Activated CD4-positive, CD25-positive, alpha-beta regulatory T cell (primary cell): ENCODE measurements at places on chromosomes 1 and 21.
A peak's percentile ranks its signal among the peaks of the same experiment; 100 is the strongest.

GRCh38 chr1:86226204-86226603, 69.6 kb upstream of the COL24A1 start:
- DNase-seq: no peak

GRCh38 chr1:60621368-60621851, 461.0 kb upstream of the NFIA start:
- DNase-seq: no peak

GRCh38 chr1:185155600-185156287, 1.0 kb downstream of the TRMT1L start:
- DNase-seq: no peak

GRCh38 chr21:29307718-29308455, 9.2 kb downstream of the BACH1 start:
- DNase-seq: no peak

DNA sequence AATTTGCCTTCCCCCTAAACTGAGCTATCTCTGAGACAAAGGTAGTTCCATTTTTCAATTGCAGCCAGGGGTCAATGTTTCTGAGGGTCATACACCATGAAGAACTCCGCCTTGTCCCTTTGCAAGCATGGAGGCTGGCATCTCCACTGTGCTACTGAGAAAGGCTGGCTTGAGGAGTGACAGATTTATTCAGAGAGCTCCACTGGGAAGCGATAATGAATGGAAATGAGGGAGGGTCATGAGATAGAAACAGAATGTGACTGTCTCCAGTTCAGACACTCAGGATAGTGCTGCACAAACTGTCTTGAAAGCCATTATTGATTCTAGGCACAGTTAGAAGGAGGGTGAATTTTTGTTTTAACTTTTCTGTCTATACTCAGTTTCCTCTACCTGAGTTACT, 197.5 kb downstream of the ZNF326 start:
- DNase-seq: no peak

GRCh38 chr1:209305221-209305954, 278.1 kb upstream of the CAMK1G start:
- DNase-seq: no peak

- no peak for DNase-seq
Measured at GRCh38 chr1:212565571-212566305, 42.8 kb upstream of the ATF3 start.

DNA sequence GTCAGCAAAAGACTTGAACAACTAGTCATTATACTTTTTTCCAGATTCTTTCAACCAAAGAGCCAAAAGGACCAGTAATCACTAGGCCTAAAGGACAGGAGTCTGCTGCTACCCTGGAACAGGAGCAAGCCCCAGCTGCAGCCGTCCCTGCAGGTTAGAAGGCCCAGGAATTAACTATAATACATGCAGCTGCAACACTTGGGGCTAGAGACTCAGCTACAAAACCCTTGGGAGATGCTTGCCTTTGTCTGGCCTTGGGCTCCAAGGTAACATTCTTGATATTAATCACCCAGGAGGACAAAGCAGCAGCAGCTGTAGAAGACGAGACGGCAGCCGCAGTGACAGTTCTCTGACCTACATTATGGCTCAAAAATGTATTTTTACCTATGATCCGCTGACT, 841.2 kb upstream of the ADGRL4 start:
- no peak for DNase-seq

- no peak for DNase-seq
Measured at GRCh38 chr1:56915960-56916359, 49.9 kb downstream of the C8B start.

GRCh38 chr1:8646189-8646588, 171.3 kb downstream of the RERE start:
- DNase-seq: no peak

DNA sequence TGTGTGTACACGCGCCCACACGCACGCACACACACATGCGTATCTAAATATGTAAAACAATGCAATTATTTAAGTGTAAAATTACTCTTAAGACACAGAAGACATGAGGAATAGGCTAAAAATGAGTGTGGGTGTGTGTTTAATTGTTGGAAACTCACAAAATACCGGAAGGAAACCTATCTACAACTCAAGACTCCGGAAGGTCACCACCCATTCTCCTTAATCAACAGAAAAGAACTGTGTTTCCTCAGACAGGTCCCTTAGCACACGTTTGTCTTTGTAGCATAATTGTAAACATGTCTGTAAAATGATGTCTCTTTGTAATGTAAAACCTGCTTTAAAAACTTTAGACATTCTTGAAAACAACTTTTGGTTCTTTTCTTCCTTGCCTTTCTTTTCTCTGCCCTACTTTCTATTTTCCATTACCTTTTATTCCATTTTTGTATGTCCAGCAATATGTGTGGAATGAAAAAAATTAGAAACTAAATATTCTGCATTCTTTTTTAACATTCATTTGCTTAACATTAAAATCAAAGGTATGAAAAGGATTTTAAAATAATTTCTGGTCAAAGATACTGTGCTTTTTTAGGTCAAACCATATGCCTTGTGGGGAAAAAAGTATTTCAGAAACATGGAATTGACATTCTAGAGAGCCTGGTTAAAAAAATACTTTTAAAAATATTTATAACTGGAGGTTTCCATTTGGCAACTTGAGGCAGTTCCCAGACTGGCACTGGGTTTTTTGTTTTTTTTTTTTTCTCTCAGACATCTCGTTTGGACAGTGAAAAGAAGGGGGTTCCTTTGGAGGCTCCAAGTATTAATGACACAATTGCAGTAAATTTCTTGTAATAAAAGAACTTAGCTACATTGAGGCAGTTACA, 46.2 kb downstream of the ATP5PF start:
- DNase-seq: no peak

DNA sequence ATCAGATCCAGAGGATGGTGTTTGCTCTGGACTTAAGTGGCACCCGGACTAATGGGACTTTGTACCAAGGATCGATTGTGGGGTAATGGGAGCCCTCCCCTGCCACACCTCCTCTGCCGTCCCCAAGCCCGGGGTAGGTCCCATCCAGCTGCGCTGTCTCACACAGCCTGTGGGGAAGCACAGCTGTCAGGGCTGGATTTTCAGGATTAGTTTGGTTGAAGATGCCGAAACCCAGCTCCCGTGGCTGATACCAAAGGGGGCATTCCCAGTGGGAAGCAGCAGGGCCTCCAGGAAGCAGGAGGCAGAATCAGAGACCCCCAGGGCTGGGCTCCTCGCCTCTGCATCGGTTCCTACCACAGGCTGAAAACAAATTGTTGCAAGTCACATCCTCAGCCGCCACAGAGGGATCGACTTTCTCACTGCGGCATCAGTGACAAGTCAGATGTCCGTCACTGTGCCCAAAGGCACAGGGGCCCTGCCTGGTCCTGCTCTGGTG, 59.7 kb downstream of the MATN1 start:
- no peak for DNase-seq

- DNase-seq: no peak
Measured at GRCh38 chr1:150121236-150121862, 28.4 kb upstream of the PLEKHO1 start.

DNA sequence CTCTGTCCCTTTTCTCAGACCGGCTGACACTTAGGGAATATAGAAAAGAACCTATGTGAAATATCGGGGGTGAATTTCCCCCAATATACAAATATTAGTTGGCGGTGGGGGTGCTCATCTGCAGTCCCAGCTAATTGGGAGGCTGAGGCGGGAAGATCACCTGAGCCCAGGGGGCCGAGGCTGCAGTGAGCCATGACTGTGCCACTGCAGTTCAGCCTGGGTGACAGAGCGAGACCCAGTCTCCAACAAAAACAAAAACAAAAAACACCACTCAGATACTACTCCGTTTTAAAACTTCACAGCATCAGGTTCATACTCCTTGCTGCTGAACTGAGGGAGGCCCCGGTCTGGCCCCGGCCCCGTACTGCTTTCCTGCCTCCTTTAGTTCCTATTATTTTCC, 5.9 kb upstream of the EXOSC10 start:
- no peak for DNase-seq

- DNase-seq: no peak
Measured at GRCh38 chr1:187490266-187490665, 661.5 kb downstream of the PLA2G4A start.

DNA sequence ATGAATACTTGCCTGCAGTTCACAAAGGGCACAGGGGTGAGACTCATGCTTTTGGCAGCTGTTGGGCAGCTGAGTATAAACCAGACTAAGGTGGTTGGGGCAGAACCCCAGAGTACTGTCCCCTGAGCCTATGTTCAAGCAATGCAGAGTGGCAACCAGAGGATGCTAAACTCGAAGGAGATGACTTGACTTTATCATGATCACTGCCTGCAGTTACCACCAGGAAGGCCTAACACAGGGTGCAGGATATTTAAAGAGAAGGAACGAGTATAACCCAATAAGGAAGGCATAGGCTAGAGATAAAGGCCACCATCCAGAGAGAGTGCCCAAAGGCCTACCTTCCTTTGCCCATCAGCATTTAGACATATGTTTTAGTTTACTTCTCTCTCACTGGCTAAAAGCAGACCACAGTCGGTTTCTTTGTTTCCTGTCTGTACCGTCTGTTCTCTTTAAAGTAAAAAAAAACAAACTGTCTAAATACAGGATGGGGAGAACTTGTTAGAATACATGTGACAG, 83.3 kb downstream of the MPZL1 start:
- DNase-seq: no peak

DNA sequence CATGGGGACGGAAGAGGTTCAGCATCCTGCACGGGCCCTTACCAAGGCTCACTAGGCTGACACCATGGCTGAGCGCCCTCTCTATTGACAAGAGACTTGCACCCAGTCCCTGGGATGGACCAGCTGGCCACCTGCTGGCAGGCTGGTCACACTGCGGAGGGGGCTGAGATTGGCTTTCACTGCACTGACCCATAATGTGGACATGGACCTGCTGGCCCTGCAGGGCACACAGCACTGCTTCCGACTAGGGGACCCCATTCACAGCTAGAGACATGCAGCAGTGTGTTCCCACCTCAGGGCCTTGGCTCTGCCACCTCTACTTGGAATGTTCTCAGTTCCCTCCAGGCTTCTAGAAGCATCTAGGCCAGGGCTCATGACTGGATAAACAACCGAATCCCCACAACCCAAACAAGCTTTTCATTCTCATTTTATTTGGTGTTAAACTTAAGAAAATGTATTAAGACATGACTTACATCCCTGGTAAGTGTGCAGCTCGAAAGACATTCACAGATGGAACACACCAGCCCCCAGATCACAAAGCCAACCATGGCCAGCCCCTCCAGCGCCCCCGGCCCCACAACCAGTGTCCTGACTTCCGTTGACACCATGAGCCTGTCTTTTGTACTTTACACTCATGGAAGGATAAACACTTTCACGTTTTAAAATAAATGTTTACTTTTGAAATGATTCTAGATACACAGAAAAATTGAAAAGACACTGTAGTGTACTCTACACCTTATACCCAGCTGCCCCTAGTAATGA, 9.3 kb upstream of the SRARP start:
- peak; percentile 13 for DNase-seq

DNA sequence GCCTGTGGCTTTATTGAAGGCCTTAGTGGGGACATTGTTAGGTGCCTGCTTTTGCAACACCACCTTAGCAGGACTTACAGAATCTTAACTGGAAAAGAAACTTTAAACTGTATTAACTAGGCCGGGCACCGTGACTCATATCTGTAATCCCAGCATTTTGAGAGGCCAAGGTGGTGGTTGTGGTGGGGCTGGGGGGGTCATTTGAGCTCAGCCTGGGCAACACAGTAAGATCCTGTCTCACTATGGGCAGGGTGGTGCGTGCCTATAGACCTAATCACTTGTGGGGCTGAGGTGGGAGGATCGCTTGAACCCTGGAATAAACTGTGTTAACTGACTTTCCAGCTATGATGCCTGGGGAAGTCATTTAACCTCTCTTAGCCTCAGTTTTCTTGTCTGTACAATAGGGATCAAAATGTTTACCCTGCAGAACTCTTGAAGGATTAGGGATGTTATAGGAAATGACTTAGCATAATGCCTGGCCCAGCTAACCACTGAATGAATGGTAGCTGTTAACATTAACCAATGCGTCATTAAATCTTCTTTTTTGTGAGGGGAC, 39.5 kb downstream of the IER5 start:
- no peak for DNase-seq

- no peak for DNase-seq
Measured at GRCh38 chr1:205701420-205701819, 21.1 kb upstream of the SLC45A3 start.

DNA sequence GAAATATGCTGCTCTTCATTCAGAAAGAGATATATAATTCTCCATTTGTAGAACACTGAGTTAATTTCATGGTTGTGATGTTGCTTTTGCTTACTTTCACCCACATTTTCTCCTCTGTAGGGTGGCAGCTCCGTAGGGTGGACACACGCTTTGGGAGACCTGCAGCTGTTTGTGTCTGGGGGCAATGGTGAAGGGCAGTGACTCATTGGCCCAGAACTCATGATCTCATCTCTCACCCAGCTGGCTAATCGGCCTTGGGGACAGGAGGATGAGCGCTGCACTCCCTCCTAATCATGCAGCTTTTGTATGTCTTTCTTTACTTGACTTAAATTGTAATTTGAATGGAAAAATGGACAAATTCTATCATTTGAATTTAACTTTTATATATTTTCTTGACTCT, 9.6 kb downstream of the DISC1 start:
- no peak for DNase-seq

- no peak for DNase-seq
Measured at GRCh38 chr1:151961833-151962232, 31.8 kb downstream of the S100A10 start.
